ENCODE measurements at places on chromosomes 12 and 14.

DNA sequence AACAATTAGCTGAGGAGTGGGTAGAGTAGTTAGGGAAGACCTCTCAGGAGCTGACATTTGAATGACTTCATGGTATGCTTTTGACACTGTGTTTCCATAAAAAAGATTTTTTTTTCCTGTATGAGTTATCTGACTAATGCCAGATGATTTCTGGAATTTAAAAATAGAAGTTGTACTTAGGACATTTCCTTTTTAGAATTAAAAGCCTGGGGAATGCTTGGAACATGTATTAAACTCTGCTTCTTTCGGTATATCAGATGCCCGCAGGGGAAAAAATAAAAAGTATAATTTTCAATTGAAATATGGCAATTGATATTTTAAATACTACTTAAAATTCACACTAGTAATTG, 41.1 kb downstream of the BRMS1L start:
- DNase-seq, result no peak

DNA sequence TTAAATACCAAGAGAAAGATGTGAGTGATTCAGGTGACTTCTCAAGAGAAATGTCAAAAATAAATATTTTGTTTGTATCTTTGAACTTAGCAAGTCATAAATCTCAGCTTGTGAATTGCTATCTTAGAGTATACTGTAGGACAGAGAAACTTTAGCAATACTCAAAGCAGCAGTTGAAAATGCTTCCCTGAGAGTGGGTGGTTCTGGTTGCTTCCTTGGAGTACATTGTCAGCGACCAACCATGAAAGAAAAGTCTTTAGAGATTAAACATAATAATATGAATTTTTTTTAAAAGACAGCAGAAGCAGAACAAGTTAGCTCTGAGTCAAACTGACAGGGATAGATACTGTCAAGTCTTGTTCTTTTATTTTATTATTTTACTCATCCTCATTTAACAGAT, 86.8 kb upstream of the OSBPL8 start:
- no peak for DNase-seq

GRCh38 chr14:76063327-76063726, 77.8 kb downstream of the IFT43 start:
- no peak for DNase-seq

- no peak for DNase-seq
These were observed 85.0 kb upstream of the ANO2 start for GRCh38 chr12:6030081-6030480.

DNA sequence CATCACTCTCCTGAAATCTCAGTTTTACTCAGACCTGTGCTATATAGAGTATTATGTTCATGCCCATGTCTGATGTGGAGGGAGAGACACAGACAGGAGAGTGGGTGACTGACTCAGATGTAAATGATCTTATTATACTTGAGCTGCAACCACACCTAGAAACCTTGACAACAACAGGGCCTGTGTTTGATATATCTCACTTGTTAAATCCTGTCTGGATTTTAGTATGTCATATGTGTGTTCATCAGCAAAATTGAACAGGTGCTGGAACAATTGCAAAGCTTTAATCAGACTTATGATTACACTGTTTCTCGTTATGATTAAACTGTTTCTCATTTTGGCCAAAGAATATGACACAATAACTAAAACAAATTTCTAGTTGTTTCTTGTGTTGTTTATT, 37.7 kb downstream of the DIP2B start:
- DNase-seq, result no peak

- no peak for DNase-seq
These were observed 50.5 kb downstream of the CRY1 start for GRCh38 chr12:107042801-107043200.

DNA sequence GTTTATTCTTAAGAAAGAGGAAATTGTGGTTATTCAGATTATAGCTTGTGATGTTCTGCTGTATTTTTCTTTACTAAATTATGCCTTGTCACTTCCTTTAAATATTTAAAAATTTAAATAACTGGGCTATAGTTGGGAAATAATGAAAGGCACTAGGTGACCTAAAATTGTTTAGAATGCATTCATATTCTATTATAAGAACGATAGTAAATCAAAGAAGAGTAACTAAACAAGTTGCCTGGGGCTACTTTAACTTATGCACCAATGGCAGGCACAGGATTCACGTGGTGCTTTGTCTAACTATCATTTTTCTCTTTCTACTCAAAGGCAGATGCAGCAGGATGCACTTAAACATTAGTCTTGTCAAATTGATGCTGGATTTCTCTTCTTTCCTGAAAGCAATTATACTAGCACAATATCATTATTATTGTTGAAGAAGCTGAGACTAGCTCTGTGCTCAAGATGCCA, 190.7 kb upstream of the PPFIA2 start:
- DNase-seq, result no peak

DNA sequence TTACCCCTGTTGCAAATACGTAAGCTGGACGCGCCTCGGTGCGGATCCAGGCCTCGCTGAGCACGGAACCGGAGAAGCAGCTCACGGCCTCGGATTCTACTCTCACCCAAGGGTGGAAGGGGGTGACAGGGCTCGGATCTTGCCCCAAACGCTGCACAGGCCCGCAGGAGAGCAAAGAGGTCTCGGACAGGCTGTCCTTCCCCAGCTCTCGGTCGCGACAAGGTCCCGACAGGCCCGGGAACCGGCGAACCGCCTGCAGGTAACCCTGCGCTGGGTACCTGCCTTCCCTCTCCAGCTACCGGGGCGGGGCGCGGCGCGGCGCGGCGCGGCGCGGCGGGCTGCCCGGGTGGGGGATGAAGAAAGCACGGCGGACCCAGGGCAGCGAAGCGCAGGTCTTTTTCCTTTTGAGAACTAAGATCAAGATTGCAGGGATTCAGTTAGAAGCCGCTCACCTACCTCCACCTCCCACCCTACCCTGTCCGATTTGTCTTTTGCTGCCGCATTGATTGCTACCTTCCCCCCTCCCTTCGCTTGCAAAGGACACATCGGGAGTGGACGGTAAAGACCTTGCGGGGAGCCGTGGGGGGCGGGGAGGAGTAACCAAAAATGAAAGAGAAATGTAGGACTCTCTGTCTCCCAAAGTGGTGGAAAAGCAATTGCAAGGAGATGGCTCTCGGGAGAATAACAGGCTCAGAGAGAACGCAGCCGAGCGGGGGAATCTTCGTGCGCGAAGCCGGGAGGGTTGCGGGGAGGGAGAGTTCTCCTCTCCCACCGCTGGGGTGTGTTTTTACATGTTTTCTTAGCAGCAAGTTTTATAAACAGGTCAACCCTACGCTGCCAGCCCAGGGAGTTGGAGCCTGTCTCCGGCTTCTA, 8.4 kb upstream of the TBX3 start:
- no peak for DNase-seq

- no peak for DNase-seq
These were observed 165.9 kb downstream of the MIPOL1 start for GRCh38 chr14:37363661-37364060.

DNA sequence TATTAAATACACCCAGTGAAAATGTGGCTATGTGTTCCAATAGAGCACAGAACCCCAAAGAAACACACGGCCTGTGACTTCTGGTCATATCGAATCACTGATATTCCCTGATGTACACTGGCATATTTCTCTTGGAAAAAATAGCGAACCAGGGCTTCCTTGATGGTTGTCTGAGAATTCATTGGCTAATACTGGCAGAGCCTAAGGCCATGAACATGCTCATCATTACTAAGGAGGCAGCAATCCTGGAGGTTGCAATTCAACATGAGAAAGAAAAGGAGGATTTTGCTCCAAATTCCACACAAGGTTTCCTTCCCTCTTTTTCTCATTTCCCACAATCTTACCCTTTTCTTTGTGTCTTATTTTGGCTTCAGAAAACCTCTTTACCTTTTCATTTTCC, 212.9 kb upstream of the HMGA2 start:
- no peak for DNase-seq

- peak; percentile 72 for DNase-seq
These were observed at the start of gene FGF23 for GRCh38 chr12:4379405-4379804. FGF23 (minus strand) TSS chr12:4379712; CDS start chr12:4379582, 130 bp downstream.

GRCh38 chr12:132727091-132727794, 16.6 kb downstream of the PGAM5 start:
- DNase-seq, result no peak

DNA sequence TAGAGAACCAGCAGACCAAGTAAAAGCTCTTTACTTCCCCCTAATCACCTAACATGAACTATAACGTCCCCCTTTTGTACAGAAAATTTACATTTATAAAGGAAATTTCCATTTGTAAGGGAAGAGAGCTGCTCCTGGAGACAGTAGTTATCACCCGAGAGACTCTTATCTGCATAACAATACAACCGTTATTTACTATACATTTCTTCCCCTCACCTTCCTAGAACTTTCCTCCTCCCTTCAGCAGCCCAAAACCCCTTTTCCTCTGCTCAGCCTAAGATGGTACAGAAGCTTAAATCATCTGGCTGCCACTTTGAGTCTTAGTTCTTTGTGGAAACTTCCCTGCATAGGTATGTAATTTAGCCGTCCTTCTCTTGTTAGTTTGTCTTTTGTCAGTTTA, 40.4 kb upstream of the ETV6 start:
- no peak for DNase-seq

GRCh38 chr12:47554046-47554653, 151.7 kb downstream of the RPAP3 start:
- no peak for DNase-seq

- no peak for DNase-seq
These were observed 42.4 kb downstream of the YEATS4 start for GRCh38 chr12:69401940-69402339.

GRCh38 chr12:71240946-71241345, 83.1 kb upstream of the TSPAN8 start:
- no peak for DNase-seq

- no peak for DNase-seq
These were observed 25.6 kb downstream of the SINHCAF start for GRCh38 chr12:31300341-31300740.

GRCh38 chr12:130965668-130966067, 12.0 kb downstream of the ADGRD1 start:
- no peak for DNase-seq

GRCh38 chr12:24229031-24229700, 279.7 kb upstream of the SOX5 start:
- DNase-seq, result no peak

- no peak for DNase-seq
These were observed 6.6 kb downstream of the HIF1A start for GRCh38 chr14:61701946-61702345.

- no peak for DNase-seq
These were observed 20.9 kb downstream of the SDSL start for GRCh38 chr12:113443030-113443539.

DNA sequence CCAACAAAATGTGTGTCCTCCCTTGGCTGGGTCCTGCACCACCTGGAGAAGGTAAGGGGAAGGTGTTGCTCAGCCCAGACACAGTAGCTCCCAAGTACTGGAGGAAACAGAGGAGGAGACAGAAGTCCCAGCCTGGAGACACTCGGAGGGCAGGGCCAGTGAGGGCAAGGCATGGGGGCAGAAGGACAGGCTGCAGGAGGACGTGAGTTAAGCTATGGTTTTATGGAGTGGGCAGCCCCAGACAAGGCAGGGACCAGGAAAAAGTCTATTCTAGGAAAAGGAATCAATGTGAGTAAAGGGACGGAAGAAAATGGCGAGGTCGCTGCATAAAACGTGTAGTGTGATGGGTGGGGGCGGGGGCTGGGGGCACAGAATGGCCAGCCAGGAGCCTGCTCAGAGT, 210.1 kb upstream of the DIO3 start:
- DNase-seq, result no peak

GRCh38 chr12:26239122-26239851, 43.9 kb downstream of the SSPN start:
- no peak for DNase-seq

DNA sequence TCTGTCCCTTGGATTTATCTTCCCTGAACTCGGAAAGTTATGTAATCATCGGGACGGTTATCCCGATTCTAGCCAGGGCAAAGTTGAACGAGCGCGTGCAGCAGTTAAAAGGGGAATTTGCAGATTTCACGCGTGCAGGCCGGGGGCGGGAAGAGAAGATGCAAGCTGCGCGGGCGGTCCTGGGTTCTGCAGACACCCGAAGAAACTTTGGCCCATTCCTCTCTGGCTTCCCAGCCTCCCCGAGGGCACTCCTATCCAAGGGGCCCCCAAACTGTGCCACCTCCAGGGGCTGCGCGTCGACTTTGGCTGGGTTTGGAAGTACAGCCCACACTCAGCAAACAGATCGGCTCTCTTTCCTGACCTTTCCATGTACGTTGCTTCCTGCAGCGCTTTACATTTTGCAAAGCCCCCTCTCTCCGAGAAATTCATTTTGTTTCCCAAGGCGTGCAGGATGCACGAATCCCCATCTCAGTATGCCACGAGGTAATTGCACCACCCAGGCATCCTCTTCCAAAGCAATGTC, 941 bp upstream of the PPP1CC start:
- no peak for DNase-seq

DNA sequence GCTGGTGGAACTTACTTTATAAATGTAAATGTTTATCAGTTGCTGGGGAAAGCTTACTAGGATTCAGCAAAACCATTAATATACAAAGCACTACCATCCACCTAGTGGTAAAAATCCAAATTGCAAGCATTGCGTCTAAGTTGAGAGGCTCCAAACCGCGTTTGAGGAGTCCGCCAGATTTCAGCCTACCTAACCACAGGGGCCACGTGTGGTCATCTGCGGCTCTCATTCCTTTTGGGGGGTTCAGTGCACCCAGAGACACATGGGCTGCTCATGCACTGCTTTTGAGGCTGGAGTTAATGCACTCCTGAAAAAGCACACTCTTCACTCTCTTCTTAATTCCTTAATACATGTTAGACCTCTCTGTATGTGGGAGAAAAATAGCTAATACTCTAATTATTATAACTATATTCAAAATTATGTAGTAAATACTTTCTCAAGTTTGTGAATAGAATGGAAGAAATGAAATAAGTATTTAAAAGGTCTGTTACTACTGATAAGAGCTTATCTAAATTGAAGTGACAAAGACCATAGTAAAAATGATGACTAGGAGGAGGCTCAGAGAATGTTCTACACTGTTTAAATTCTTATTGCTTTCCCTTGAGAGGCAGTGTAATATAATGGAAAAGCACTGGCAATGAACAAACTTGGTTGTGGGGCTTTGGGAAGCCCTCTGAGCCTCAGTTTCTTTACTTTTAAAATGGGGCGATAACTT, 41.4 kb upstream of the MANSC4 start:
- DNase-seq, result peak; percentile 26

DNA sequence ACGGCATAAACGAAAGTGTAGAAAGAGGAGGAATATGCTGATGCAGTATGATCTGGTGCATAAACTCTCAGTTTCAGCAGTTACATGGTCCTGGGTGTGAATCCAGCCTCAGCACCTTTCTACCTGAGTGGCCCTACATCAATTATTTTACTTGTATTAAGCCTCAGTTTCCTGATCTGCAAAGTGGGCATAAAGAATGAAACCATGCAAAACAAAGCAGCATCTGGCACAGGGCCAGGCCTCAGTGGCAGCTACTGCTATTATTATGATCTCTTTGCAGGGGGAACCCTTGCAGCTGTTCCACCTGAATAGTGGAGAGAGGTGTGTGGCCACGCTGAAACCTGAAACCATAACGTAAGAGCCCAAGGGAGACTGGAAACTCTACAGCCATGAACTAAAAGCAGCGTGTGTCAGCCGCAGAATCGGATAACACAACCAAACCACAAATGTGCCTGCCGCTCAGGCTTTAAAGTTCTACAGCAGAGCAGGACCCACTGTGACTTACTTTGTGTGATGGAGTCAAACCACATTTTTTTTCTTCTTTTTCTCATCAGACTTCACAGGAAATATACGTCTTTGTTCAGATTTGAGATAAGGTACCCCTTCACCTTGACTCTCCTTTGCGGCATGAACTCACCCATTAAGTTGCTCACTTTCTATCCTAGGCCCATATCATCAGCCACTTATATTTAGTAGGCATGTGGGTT, 29.2 kb upstream of the FOS start:
- DNase-seq, result no peak

GRCh38 chr12:112117685-112118084, 7.7 kb upstream of the TRAFD1 start:
- DNase-seq, result no peak

- DNase-seq, result no peak
These were observed 885 bp upstream of the HOXC10 start for GRCh38 chr12:53983950-53984572.
